CD8-positive, alpha-beta T cell (primary cell): ENCODE measurements at places on chromosomes 1 and 21.

GRCh38 chr1:112431038-112431437 lies 35.0 kb downstream of the CTTNBP2NL start:
- no peak for DNase-seq

DNA sequence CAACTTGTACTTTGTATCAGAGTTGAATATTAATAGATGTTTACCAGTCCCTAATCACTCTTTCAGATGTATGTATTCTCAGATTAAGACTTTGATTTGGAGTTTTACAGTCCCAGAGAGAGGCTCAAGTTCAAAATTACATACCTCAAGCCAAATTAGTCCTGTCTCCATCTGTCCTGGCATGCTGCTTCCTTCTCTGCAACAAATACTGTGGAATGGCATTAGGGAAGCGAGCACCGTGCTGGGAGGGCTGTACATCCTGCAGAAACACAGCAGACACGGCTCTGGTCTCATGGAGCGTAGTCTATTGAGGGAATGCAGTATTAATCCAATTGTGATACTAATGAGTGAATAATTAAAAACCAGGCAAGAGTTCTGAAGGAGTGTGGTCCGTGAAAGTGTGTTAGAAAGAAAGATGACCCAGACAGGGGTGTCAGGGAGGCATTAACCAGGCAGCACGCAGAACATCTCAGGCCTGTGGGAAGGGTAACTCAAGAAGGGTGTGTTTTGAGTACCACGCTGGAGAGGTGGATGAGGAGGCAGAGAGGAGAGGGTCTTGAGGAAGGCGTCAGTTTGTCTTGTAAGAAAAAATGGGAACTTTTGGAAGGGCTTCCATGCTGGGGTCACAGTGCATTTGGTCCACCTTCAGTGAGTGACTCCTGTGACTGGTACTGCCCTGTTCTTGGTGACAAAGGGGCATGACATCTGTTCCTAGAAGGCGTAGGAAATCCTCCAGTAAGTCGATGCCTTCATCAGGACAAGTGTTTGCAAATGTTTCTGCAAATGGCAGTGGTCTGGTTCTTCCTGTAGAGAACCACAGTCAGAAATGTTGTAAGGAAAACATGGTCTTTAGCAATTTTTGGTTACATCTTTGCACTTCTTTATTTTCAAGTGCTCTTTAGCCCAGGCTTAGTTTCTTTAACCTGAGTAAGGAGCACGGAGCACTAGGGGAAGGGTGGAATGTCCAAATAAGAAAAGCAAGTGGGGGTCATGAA lies 1.6 kb downstream of the RAB4A start:
- no peak for DNase-seq

GRCh38 chr1:47678464-47678980 lies 240.7 kb downstream of the FOXD2 start:
- no peak for DNase-seq

DNA sequence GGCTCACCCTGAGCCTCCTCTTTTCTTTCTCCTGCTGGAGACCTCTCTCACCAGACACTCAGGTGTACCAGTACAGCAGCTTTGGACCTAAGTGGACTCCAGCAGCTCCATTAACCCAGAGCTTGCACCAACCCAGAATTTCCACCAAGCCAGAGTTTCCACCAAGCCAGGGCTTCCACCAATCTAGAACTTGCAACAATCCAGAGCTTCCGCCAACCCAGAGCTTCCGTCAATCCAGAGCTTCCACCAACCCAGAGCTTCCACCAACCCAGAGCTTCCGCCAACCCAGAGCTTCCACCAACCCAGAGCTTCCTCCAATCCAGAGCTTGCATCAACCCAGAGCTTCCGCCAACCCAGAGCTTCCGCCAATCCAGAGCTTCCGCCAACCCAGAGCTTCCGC lies 23.2 kb downstream of the CRYAA start:
- no peak for DNase-seq

- no peak for DNase-seq
These were observed at the start of gene SELE for GRCh38 chr1:169733924-169734323. SELE (minus strand) TSS chr1:169734079; CDS start chr1:169733612, 467 bp downstream.

- DNase-seq, result no peak
These were observed 55.5 kb downstream of the SLC35F3 start for GRCh38 chr1:233959971-233960370.

DNA sequence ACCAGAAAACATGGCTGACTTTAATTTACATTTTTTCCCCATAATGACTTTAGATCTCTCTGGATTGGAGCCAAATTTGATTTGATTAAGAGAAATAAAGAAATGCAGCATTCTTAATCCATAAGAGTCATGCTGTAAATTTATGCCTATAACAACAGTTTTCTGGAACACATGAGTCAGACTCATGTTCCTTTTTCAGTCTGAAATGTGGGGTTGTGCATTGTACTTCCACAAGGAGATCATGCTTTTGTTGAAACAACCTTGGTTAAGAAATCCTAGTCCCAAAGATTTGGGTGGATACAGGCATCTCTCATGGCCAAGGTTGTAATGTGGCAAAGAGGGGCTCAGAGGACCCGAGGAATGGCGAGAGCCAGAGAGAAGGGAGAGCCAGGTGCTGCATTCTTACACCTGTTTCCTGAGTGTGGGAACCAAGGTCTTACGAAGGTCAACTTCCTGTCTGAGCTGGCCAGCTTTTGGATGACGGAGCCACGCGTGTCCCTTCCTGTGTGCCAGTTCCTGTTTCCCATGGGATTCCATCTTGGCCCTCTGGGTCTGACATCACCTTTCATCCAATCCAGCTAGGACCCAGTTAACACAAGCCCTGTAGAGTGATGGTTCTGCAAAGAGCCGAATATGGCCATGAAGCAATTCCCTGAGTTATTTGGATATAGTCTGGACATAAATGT lies 23.1 kb downstream of the CLDN14 start:
- DNase-seq, result no peak

GRCh38 chr1:205294175-205294917 lies 27.2 kb downstream of the NUAK2 start:
- DNase-seq, result no peak

DNA sequence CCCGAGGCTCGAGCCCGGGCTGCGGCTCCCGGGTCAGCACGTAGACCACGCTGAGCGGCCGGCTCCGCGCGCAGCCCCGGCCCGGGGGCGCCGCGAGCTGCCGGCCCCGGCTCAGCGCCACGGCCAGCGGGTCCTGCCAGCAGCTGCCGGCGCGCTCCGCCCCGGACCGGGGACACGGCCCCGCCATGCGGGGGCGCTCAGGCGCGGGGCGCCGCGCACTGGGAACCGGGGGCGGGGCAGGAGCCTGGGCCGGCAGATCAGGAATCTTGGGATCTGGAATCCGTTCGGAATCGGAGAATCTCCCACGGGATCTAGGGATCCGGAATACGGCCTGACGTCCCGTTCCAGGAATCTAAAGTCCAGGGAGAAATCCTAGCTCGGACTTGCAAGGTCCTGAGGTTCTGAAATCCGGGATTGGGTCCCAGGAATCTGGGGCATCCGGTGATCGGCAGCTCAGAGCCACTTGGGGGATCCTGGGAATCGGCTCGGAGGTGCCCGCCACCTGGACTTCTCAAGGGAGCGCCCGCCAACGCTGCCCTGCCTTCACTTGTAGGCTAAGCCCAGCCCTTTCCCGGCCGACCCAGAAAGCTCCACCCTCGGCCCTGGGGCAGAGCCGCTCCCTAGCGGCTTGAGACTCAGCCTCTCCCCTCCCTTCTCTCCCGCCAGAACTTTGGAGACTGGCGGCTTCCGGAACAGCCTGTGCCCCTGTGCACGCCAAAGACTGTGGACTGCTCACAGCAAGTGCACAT lies at the start of gene MAP3K6:
Gene MAP3K6 (minus strand): TSS at position 551 of the 749 bp plus-strand sequence. CDS start 364 bp downstream, at position 187.
- peak; percentile 62 for DNase-seq

DNA sequence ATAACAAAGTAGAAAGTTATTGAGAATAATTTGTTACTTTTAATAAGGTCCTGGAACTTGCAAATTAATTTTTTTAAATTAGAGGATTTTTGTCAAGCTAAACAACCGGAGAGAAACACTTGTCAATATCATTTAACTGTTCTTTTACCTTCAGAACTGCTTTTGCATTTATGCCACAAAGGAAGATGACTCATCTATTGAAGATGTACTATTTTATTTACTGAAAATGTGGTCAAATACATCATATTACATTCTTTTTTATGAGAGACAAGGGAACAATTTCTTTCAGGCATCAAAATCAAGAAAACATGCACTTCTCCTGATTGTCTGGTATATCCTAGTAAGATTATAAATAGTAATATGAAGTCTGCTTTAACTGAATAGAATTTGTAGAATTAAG lies 558.2 kb upstream of the PRMT6 start:
- no peak for DNase-seq

DNA sequence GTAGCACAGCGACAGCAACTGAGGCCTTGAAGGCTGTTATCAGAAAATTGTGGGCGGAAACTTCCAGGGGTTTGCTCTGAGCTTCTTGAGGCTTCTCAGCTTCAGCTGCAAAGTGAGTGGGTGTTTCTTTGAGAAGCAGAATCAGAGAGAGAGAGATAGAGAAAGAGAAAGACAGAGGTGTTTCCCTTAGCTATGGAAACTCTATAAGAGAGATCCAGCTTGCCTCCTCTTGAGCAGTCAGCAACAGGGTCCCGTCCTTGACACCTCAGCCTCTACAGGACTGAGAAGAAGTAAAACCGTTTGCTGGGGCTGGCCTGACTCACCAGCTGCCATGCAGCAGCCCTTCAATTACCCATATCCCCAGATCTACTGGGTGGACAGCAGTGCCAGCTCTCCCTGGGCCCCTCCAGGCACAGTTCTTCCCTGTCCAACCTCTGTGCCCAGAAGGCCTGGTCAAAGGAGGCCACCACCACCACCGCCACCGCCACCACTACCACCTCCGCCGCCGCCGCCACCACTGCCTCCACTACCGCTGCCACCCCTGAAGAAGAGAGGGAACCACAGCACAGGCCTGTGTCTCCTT lies at the start of gene FASLG:
Gene FASLG (plus strand): TSS at position 233 of the 583 bp plus-strand sequence. CDS start 99 bp downstream, at position 332.
- DNase-seq, result peak; percentile 48

DNA sequence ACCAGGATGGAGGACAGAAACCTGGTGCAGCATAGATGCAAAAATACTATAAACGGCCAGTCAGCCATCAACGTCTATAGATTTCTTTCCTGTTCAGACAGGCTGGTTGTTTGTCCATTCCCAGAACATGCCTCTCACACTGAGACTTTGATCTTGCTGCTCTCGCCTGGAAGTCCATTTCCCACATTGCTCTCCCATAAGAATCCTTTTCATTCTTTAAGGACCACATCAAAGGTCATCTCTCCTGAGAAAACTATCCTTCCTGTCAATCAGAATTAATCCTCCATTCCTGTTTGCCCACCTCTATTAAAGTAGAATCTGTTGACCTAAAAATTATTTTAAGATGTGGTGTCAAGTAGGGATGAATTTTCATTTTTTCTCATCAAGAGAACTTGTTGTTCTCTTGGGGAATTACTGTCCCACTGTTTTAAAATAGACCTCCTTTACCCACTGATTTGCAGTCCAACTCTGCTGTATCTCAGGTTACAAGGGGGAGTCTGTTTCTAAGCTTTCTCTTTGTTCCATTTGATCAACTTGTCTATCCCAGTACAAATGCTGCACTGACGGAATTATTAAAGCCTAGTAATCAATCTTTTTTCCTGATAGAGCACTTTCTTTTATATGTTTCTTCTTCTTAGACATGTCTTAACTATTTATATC lies 172.7 kb downstream of the PATJ start:
- DNase-seq, result no peak

- DNase-seq, result no peak
These were observed 29.9 kb upstream of the ATP2B4 start for GRCh38 chr1:203596673-203597210.

GRCh38 chr1:38003261-38004250 lies 1.8 kb downstream of the FHL3 start:
- no peak for DNase-seq

- DNase-seq, result no peak
These were observed 44.5 kb downstream of the TRIM33 start for GRCh38 chr1:114466334-114467014.

DNA sequence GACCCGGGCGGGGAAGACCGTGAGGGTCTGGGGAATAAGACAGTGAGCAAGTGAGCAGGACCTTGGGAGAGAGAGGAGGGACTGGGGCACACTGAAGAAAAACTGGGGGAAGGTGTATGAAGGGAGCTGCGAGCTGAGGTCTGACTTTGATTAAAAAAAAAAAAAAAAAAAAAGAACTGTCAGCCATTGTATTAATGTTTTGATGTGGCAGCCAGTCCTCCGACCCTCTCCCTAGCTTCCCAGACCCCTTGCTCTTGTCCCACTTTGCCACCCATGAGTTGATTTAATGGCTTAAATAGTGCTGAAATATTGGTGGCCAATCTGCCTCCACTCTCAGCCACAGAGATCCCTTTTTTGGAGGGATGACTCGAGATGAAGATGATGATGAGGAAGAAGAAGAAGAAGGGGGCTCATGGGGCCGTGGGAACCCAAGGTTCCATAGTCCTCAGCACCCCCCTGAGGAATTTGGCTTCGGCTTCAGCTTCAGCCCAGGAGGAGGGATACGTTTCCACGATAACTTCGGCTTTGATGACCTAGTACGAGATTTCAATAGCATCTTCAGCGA lies 652 bp downstream of the HAX1 start:
- DNase-seq, result no peak

DNA sequence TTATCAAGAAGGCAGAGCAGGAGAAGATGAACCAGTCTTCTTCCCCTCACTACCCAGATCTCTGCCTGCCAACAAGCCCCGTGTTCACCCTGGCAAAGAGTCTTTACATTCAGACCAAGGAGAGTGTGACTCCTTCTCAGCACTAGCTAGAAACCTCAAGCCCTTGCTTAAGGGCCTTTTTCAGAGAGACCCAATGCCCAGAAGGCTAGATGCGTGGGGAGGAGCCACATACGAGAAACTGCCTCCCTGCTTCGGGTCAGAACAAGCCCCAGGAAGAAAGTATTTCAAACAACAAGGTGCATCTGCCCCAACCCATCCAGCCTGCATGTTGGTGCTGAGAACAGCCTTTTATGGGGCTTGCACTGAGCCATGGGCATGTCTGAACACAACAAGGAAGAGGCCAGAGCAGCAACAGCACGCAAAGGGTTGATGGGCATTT lies 152.7 kb upstream of the CAMK1G start:
- no peak for DNase-seq

- no peak for DNase-seq
These were observed 138.7 kb downstream of the RUNX1 start for GRCh38 chr21:34910396-34910795.
